GM12878 (cell line): ENCODE measurements at places on chromosomes 12 and 14.

DNA sequence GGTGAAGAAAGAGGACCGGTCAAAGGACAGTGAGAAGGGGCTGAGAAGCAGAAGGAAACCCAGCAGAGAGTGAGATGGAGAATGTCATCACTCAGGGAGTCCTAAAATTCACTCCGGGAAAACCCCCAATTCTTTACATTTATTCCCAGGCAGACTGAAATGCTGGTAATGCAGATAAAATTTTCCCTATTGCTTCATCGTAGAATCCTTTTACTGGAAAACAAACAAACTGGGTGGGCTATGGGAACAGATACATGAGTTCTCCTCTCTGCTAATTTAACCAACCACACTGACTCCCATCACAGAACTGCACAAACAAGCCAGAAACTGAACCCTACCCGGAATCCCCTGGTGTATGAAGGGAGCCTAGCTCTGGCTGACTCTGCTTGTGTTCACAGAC lies 20.9 kb downstream of the HEBP1 start:
- no peak for DNase-seq

DNA sequence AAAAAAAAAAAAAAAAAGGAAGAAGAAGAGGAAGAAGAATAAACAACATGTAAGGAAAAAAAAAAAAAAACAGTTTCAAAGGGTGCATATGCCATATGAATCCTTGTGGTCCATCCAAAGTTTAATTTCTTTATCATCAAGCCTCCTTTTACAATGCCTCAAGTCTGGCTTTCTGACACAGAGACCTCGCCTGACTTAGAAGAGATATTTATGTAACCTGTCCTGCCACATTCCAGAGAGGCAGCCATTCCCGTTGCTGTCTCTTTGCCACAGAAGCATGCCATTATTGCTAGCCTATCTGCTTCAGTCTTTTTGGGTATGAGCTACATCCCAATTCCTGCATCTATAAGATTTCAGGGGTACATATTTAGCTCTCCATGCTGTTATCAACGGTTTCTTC lies 596.7 kb upstream of the ATP2B1 start:
- DNase-seq, result no peak

GRCh38 chr14:60349663-60350365 lies 100.8 kb downstream of the PPM1A start:
- DNase-seq, result no peak

- DNase-seq, result no peak
Observed at GRCh38 chr12:1343422-1343821, 251.0 kb downstream of the FBXL14 start.

DNA sequence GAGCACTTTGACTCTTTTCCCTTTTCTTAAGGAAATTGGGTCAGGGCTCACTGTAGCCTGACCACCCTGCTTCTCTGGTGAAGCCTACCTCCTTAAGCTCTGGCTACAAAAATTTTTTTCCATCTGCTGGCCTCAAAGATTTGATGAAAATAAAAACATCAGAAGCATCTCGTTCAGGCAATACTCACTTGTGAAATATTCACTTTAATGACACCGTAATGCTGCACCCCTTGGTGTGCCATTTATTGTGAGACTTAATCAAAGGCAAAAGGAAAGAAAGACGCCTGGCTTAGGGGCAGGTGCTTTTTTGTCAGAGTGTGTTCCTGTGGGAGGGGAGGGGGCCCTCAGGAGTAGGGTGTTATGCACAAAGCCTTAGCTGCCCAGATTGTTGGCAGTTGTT lies 155.0 kb upstream of the TMPO start:
- no peak for DNase-seq
